ENCODE measurements at places on chromosomes 3 and 15.
A peak's percentile ranks its signal among the peaks of the same experiment; 100 is the strongest.

DNA sequence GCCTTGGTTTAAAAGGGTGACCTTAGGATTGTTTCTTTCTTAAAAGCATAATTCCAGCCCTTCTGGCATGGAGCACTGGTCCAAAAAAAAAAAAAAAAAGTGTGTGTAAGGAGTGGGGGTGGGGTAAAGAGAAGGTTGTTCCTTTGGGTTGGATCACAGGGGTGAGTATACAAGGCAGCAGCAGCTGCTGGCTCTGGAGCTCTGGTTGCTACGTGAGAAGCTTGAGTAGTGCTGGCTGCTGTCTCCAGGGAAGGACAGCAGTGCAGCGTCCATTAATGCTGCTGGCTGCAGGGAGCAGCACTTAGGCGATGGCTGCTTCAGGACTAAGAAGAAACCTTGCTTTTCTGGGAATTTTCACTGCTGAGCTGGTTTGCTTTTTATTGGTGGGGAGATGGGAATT is 2.3 kb downstream of the SETD5 start:
- peak; percentile 88 for DNase-seq

DNA sequence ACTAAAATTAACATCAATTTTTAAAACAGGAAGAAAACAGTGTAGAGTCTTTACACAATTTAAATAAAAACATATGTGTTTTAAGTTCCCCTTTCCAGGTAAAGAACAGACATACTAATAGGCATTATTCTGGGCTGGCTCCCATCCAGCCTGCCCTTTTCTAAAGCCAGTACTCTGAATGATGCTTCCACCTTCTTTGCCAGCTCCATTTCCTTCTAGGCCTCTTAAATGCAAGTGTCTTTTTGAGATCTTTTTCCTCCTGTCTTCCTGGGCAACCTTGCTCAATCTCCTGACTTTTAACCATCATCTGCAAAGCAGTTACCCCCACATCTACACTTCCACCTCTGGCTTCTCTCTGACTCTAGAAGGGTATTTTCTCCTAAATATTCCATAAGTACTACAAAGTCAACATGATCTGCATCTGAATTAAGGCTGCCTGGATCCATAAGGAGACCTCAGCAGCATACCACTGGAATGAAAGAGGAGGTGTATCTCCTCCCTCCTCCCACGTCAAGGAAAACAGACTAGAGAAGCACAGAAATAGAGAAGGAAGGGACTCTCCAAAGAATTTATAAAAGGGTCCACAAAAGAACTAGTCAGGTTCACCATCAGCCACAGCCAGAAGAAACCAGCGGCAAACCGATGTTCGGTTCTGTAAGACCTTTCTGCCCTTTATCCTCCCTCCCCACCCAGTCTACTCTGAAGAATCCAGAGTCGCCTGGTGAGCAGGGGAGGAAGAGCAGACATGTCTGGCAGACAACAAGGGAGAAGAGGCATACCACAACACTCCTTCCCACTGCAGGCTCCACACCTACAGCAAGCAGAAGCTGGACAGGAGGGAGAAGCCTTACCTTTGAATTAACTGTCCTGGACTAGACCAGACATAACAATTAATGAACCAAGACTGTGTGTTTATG is 47.1 kb downstream of the GOLIM4 start:
- DNase-seq: no peak

DNA sequence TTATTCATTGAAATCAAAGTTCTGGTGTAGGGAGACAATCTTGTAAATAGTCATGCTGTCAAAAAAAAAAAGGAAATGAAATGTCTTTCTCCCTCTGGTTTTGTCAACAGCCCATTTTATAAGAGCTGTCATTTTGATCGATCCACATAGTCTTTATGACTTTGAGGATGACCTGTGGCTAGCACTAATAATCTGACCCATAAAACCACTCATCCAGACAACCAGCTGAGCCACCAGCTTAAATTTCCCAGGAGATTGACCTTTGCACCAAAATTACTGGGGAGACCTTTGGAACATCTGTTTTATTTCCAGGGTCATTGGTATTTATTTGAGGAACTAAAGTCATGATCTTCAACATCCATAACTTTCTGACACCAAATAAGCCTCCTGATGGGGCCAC is 98.5 kb upstream of the MME start:
- no peak for DNase-seq

GRCh38 chr3:170204023-170204472 is 18.2 kb upstream of the PRKCI start:
- DNase-seq: no peak

- peak; percentile 83 for DNase-seq
These were observed 985 bp downstream of the LCMT2 start for GRCh38 chr15:43329217-43329959.

DNA sequence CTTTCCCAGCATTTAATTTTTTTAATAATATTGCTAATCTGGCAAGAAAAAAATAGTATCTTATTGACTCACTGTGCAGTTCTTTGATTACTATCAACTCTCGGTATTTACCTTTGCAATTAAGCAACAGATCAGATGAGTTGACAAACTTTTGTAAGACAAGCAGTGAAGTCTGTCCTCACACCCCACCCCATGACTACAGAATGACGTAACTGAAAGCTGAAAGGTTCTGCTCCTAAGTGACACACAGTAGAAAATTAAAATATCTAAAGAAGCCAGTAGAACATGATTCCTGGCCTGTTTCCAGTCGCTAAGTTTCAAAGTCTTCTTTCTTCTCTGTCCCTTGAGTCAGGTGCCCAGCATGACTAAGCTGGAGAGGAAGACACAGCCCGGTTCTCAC is 135.5 kb downstream of the STT3B start:
- no peak for DNase-seq

- no peak for DNase-seq
These were observed 34.1 kb downstream of the AKAP13 start for GRCh38 chr15:85414495-85414894.

DNA sequence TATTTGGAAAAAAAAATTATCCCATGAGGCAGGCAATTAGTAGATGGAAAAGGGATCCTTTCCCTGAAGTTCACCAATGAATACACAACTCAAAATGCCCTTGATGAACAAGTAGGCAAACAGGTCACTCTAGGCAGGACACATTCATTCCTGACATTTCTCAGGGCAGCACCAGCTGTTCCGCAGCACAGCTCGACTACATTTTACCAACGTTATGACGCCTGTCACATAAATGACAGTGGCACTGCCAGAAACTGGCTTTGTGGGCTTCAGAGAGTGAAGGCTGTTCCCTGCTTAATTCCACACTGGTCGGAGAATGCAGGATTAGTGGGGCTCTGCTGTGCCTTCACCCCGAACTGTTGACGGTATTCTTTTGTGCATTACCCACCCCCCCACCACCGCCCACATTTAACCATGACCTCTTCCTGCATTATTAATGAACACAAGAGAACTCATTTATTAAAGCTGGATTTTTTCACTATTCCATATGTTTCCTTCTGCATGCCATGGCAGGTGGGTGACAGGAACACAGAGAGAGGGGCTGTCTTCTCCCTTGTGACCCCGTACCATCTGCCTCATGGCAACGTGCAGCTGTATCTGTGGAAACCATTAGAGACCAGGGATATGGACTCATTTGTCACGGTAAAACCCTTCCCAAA is 197.6 kb downstream of the PDZRN3 start:
- DNase-seq: no peak

GRCh38 chr3:127254730-127255129 is 33.1 kb downstream of the PRR20G start:
- DNase-seq: no peak

GRCh38 chr3:33044676-33045075 is 52.3 kb downstream of the GLB1 start:
- DNase-seq: no peak

GRCh38 chr3:22960105-22960984 is 242.8 kb upstream of the UBE2E2 start:
- no peak for DNase-seq

DNA sequence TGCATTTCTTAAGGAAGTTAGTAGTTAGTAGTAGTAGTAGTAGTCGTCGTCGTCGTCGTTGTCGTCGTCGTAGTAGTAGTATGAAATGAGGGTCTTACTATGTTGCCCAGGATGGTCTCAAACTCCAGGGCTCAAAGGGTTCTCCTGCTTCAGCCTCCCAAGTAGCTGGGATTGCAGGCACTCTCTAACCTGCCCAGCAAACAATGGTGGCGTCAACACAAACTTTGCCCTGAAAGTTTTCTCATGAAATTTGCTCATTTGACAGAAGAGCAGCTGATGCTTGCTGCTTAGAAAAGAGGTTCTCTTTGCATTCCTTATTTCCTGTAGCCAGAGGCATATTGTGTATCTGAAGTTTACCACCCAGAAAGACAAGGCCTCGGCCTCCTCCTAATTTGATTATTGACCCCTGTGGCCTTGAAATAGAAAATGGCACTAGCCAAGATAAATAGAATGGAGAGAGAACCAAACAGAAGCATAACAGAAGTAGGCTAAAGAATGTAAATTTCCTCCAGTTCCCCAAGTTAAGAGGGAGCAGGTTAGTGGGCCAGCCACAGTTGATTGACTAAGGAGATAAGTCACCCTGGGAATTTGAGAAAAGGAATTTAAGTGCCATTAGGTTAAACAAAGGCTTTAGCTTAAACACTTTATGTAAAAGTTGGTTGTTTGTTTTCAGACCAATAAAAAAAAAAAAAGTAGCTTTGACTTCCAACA is 166.2 kb upstream of the ROBO2 start:
- no peak for DNase-seq

DNA sequence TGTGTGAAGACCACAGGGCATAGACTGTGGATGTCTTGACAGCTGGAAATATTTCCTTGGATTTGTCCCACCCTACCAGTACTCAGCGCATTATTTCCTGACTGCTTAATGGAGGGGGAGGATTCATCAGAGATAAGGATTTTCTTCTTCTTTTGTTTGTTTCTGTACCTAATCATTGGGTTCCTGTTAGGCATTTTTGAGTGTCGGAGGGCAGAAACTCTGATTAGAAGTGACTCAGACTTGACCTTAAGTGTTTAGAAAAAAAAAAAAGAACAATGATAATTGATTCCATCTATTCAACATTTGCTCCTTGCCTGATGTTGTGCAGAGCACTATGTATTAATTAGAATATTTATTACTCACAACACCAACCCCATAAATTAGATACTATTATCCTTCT is 78.5 kb upstream of the SYNPR start:
- DNase-seq: no peak

- DNase-seq: no peak
These were observed at the start of gene USP50 for GRCh38 chr15:50546566-50546965. Gene USP50 (minus strand): TSS chr15:50546666. CDS start chr15:50546525, 141 bp downstream.

- no peak for DNase-seq
These were observed 98.8 kb downstream of the MME start for GRCh38 chr3:155178810-155179436.

DNA sequence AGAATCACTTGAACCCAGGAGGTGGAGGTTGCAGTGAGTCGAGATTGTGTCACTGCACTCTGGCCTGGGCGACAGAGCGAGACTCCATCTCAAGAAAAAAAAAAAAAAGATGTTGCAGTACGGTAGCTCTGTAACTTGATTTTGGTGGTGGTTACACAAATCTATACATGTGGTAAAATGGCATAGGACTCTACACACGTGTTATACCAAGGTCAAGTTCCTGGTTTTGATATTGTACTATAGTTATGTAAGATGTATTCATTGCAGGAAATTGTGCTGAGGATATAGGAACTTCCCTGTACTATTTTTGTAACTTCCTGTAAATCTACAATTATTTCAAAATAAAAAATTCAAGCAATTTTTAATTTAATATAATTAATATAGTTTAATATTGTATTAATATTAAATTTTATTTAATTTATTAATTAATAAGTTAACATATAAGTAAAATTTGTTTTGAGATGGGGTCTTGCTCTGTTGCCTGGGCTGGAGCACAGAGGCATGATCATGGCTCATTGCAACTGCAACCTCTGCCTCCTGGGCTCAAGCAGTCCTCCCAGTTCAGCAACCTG is 9.9 kb downstream of the MYD88 start:
- no peak for DNase-seq

DNA sequence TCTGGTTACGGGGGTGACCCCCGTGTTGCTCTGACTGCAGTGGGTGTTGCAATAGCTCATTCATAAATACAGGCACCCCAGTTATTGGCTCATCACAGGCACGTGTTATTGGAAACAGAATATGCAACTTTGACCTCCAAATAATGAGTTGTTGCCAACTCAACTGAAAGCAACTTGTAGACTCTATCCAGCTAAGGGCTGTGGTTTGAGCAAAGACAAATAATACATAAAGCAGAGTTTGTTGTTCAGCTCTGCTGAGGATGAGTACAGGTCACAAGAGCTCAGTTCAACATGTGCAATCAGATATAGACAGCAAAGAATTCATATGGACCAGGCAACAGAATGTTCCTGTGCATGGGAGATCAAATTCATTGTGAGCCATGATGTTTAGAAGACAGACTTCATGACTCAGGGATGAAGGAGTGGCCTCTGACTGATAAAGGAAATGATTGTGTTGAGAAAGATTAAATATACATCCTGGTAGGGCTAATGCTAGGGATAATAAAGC is 87.6 kb upstream of the LRIG1 start:
- DNase-seq: no peak

DNA sequence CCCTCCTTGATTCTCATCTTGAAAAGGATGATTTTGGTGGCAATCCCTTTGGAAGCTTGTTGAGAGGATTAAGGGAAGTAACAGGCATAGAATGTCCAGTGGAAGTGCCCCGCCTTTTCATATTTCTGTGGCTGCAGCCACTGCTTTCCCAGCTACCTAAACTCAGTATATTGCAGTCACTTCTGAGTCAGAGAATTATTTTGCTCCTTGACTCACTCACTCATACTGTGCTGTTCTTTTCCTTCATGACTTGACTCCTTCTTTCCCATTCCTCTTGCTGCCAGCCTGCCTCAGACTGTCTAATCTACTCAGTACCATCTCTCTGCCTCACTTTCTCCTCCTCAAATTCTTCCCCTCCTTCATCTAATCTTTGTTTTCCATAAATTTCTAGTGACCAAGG is 26.5 kb upstream of the POLR2M start:
- DNase-seq: no peak

- peak; percentile 80 for DNase-seq
These were observed at the start of gene SKOR1 for GRCh38 chr15:67824976-67825880. Gene SKOR1 (plus strand): TSS chr15:67825509. CDS start chr15:67825603, 94 bp downstream.

GRCh38 chr3:14761121-14761672 is 57.6 kb upstream of the FGD5 start:
- peak; percentile 61 for DNase-seq

DNA sequence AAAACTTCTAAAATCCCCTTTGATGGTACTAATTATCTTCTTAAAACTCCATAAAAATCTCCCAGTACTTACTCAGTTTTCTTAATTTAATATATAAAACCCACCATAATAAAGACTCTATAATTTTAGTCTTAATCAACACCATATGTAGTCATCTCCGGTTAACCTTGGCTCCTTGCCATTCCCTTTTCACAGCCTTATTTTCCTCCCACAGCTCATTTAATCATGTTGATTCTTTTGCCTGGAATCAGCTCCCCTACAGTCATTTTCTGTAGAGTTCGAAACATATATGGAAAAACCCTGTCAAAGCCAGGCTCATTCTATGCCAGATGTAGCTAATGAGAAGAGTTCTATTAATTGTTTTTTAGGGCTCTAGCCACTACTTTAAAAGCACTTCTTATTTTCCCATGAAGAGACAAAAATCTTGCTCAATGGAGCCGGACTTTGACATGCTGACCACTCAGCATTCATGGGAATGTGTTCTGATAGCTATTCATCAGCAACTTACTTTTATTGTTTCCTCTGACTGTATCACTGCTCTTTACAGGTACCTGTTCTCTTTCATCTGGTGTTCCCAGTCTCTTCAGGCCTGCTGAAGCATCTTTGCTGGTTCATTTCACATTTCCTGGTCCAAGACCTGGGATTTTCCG is 573.4 kb downstream of the NAALADL2 start:
- DNase-seq: no peak
